HFF-Myc (cell line): ENCODE measurements at places on chromosomes 12 and 14.

GRCh38 chr12:109462868-109463692 is 14.0 kb downstream of the KCTD10 start:
- peak; percentile 98 for DNase-seq

GRCh38 chr12:117809509-117809908 is 159.3 kb downstream of the KSR2 start:
- DNase-seq, result no peak

- DNase-seq, result no peak
Observed at GRCh38 chr12:24177889-24178288, 228.4 kb upstream of the SOX5 start.

- DNase-seq, result no peak
Observed at GRCh38 chr14:74569387-74569786, 42.6 kb downstream of the LTBP2 start.

GRCh38 chr14:22200977-22201605 is 387.9 kb downstream of the DAD1 start:
- peak; percentile 20 for DNase-seq

GRCh38 chr14:35867280-35867629 is 41.1 kb downstream of the BRMS1L start:
- DNase-seq, result no peak

GRCh38 chr14:34931206-34931605 is 51.6 kb upstream of the SRP54 start:
- DNase-seq, result no peak

DNA sequence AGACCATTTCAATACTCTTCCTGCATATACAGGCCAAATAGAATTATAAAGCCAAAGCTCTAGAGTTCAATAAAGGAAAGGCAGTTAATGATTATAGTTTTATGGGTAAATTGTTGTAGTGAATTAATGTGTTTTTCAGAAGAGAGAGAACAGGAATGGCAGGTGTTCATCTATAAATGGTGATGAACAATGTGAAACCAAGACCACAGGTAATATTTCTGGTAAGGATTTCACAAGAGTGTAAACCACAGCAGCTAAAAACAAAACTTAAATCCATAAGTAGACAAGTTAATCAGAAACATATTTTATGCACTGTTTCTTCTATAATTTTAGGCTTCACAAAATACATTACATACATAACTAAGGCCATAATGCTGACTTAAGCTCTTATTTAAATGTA is 204.4 kb downstream of the SYT1 start:
- no peak for DNase-seq

GRCh38 chr12:50533971-50534370 is 29.2 kb downstream of the DIP2B start:
- no peak for DNase-seq

GRCh38 chr12:41327096-41327895 is 139.2 kb downstream of the PDZRN4 start:
- DNase-seq, result no peak

GRCh38 chr12:113007166-113007565 is 28.8 kb downstream of the OAS2 start:
- DNase-seq, result no peak

- DNase-seq, result no peak
Observed at GRCh38 chr14:80315681-80316080, 104.4 kb upstream of the DIO2 start.

DNA sequence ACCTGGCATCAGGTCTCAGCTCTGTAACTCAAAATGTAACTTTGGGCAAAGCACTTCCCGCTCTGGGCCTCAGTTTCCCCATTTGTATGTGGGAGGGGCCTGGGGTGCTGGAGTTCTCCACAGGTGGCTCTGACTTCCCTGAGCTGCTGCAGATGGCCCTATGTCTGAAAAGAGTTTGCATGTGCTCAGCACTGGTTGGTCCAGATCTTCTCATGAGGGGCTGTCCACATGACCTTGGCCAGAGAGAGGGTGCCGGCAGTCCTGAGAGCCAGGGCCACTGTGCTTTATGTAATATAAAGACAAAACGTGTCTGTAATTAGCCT is 7.2 kb upstream of the CACNA2D4 start:
- DNase-seq, result no peak

DNA sequence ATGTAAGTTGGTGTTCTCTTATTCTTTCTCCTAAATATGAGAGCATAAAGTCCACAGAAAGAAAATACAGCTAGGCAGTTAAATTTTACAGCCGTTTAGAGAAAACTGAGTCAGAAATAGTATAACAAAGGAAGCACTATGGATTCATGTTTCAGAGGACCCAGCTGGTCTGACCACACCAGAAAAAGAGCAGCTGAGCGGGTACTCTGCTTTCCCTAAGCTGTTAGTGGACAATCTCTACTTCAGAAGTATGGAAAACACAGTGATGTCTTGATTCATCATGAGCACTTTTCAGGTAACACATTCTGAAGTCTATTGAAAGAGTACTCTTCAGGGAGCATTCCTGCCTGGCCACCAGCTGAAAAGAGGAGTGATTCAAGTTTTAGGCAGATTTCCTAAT is 12.4 kb downstream of the PPM1H start:
- no peak for DNase-seq
